ENCODE measurements at places on chromosomes 1 and 21.

- no peak for DNase-seq
Observed at GRCh38 chr1:97886199-97886598, 34.6 kb downstream of the DPYD start.

GRCh38 chr21:46431884-46432488 is 26.7 kb upstream of the DIP2A start:
- DNase-seq = no peak

GRCh38 chr1:117708323-117709248 is 102.7 kb downstream of the TENT5C start:
- no peak for DNase-seq

- no peak for DNase-seq
Observed at GRCh38 chr1:9860887-9861286, 37.1 kb upstream of the CLSTN1 start.

DNA sequence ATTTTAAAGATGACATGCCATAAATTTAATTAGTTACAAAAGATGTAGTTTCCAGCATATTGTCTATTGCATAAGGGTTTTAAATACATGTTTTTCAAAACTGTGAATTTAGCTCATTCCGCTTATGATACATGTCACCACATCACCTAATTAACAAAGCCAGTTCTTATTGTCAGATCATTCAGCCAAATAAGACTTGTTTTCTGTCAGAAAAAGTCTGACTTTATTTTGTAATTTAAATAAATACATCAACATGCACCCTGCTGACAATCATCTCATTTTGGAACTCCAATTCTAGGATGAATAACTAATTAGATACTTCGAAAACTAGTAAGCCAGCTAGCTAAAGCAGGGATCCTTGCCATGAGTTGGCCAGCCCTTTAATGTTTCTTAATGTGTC is 110.9 kb upstream of the APP start:
- DNase-seq = no peak

DNA sequence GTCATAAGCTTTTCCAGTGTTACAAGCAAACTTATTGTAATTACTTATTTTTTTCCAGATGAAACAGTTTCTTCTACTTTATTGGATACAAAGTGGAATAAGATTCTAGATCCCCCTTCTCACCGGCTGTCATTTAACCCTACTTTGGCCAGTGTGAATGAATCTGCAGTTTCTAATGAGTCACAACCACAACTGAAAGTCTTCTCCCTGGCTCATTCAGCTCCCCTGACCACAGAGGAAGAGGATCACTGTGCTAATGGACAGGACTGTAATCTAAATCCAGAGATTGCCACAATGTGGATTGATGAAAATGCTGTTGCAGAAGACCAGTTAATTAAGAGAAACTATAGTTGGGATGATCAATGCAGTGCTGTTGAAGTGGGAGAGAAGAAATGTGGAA is 95.5 kb downstream of the ZFYVE9 start:
- no peak for DNase-seq

All from iPS DF 6.9 (cell line).